ENCODE measurements at places on chromosomes 6 and 20.

- DNase-seq = peak; percentile 47
Observed at GRCh38 chr6:53795702-53796450, 1.1 kb downstream of the LRRC1 start.

DNA sequence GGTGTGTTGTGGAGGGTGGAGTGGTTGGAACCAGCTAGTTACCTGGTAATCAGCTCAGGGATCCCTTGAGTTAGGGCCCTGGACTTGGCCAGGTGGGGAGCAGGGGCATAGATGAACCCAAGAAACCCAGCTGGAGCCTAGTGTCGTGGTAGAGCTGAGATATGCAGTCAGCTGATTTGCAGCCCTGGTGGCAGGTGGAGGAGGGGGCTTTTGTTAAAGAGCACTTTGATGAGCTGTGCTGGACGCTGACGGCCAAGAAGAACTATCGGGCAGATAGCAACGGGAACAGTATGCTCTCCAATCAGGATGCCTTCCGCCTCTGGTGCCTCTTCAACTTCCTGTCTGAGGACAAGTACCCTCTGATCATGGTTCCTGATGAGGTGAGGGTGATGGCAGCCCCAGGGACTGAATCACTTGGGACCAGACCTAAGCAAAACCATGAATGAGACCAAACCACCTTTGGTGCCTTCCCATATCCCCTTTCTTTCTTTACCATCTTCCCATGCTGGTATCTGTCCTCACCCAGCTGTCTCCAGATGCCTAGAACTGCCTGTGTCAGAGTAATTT is 12.7 kb downstream of the DEF6 start:
- no peak for DNase-seq

DNA sequence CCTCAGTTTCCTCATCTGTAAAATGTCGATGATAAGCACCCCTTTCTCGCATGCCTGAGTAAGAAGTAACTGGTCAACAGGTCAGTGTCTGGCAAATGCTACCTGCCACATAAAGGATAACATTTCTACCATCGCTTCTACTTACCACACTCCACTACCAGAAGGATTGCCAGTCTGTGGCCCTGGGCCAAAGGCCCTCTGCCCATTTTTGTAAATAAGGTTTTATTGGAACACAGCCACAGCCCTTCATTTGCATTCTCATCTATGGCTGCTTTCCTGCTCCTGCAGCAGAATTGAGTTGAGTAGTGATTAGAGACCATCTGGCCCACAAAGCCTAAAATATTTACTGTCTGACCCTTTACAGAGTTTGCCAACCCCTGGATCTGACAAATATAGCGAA is 121.8 kb downstream of the TOX2 start:
- no peak for DNase-seq

DNA sequence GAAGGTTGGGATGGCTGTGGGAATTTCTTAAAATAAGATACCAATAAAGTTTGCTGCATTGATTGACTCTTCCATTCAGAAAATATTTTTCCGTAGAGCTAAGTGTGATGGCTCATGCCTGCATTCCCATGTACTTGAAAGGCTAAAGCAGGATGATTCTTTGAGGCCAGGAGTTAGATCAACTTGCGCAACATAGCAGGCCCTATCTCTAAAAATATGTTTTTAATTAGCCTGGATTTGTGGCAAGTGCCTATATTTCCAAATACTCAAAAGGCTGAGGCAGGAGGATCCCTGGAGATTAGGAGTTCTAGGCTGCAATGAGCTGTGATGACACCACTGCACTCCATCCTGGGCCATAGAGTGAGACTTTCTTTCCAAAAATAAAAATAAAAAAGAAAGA is 431.2 kb upstream of the PTCHD4 start:
- no peak for DNase-seq

- DNase-seq = no peak
Observed at GRCh38 chr6:169700296-169700695, 1.5 kb downstream of the WDR27 start.

DNA sequence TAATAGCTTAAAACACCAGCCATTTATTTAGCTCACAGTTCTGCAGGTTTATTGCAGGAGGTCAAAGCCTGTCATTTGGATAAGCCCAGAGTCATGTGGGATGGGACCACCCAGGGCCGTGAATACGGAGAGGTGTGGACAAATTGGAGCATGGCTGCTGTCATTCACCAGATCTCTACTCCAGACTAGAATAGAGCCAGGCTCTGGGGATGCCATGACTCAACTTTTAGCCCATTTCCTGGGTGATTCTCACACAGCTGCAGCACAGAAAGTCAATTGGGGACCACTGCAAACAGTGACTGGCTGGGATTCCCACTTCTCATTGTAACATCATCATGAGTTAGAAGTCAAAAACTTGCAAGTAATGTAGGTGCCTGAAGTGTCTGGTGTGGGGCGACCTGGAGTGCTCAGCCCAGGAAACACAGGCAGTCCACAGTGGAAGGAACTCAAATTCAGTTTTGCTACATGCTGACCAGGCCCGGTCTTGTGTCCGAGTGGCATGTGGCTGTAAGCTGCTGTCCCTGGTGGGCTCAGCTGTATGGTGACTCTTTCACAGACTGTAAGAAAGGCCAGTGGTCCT is 174.3 kb downstream of the SCP2D1 start:
- DNase-seq = no peak

GRCh38 chr6:169931261-169931660 is 179.8 kb downstream of the ERMARD start:
- no peak for DNase-seq

GRCh38 chr6:132253906-132254305 is 147.4 kb downstream of the MOXD1 start:
- DNase-seq = peak; percentile 65

DNA sequence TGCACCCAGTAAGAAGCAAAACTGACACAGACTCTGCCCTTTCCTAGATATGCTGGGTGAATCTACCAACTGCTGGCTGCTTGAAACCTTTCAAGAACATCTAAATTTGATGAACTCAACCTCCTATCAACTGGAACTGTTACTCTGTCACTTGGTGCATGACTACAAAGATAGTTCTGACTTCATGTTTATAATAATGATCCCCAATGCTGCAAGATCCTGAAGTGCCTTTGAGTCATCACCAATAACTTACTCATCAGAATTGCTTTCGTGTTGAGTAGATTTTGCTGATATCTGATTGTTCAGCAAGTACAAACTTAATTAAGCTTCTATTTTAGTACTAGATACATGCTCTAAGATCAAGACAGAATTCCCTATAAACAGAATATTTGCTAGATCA is 100.2 kb upstream of the ARMC2 start:
- no peak for DNase-seq

DNA sequence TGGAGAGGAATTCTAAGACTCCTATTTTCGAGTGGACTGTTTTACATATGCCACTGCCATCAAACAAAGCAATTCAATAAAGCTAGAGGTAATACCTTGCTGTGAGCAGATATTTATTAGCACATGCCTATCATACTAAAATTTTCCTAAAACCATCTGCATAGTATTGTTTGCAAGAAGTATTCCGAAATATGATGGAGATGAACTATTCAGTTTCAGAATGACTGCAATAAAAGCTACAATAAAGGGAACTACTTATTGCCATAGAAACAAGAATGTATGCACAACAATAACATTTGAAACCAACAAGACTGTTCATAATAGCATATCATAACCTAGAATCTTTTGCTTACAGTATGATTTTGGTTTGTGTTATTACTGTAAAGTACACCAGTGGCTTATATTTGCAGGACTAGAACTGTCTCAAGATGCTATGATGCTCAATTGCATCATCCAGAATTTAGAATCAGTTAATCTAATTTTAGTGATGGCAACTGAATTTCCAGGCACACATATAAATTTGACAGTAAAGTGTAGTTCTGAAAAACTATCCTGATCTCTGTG is 144.3 kb downstream of the GRIK2 start:
- DNase-seq = peak; percentile 58

- DNase-seq = peak; percentile 16
Observed at GRCh38 chr6:100420711-100421110, 44.0 kb downstream of the SIM1 start.

DNA sequence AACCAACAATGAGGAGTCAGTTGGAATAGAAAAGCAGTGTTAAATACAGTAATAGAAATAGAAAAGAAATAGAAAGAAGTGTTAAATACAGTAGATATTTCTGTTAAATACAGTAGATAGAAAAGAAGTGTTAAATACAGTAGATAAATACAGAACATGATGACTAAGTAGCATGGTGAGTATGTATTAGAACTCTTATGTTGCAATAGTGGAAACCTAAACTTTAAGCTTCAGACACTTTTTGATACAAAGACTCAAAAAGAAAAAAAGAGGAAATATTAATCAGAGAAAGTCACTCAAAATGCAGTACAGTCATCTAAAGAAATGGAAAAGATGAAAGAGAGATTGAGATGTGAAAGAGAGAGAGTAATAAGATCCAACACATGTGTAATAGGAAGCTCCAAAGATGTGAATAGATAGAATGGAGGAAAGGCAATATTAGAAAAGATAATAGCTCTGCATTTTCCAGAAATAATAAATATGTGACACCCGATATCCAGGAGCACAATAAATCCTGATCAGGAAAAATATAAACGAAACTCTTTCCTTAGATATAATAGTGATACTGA is 131.5 kb upstream of the KCNK16 start:
- DNase-seq = no peak
